Mammary epithelial cell (primary cell): ENCODE measurements at places on chromosomes 13 and 19.

- no peak for DNase-seq
Measured at GRCh38 chr13:46717275-46717674, 79.7 kb downstream of the ESD start.

GRCh38 chr13:51067706-51068105, 43.4 kb downstream of the C13orf42 start:
- no peak for DNase-seq

GRCh38 chr13:110463871-110464510, 97.5 kb downstream of the RAB20 start:
- no peak for DNase-seq

- DNase-seq = no peak
Measured at GRCh38 chr13:67946131-67946530, 716.0 kb upstream of the PCDH9 start.

DNA sequence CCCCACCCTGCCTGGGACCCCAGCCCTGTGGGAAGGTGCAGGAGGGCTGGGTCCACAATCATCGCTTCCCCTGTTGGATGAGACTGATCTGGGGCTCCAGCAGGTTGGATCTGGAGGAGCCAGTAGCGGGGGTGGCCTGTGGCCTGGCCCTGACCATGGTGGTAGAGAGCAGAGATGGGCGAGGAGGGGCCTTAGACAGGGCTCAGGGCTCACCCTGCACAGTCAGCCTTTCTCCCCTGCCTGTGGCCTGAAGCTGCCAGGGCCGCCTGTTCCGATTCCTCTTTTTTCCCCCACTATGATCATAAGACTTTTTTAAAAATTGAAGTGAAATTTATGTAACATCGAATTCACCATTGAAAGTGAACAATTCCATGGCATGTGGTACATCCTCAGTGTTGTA, 18.2 kb downstream of the SIN3B start:
- no peak for DNase-seq

GRCh38 chr13:36258831-36259230, 38.8 kb downstream of the CCDC169 start:
- DNase-seq = no peak

- peak; percentile 4 for DNase-seq
Measured at GRCh38 chr13:66501181-66501580, 729.0 kb downstream of the PCDH9 start.

DNA sequence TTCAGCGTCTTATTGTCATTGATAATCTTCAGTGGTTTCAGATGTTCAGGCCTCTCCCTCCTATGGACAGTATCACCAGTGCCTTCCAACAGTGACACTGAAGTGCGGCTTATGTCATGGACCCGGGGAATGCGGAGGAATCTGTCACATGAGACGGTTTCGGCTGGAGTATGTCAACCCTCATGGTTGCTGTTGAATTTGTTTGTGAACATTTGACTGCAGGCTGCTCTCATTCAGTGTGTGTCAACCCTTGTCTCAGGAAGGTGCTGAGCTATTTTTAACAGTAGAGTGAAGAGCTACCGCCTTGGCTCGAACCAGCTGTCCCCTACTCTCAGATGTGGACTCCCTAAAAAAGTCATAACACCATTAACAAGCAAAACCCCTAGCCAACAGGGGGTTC, 138.8 kb upstream of the RNF113B start:
- DNase-seq = no peak

GRCh38 chr19:35879770-35880317, 11.5 kb downstream of the APLP1 start:
- peak; percentile 86 for DNase-seq

- DNase-seq = no peak
Measured at GRCh38 chr19:17686023-17686521, 2.1 kb downstream of the UNC13A start.

- DNase-seq = peak; percentile 56
Measured at GRCh38 chr13:21458451-21458812, 671 bp downstream of the ZDHHC20 start.

- peak; percentile 50 for DNase-seq
Measured at GRCh38 chr13:50676602-50677001, 166.9 kb downstream of the DLEU7 start.

DNA sequence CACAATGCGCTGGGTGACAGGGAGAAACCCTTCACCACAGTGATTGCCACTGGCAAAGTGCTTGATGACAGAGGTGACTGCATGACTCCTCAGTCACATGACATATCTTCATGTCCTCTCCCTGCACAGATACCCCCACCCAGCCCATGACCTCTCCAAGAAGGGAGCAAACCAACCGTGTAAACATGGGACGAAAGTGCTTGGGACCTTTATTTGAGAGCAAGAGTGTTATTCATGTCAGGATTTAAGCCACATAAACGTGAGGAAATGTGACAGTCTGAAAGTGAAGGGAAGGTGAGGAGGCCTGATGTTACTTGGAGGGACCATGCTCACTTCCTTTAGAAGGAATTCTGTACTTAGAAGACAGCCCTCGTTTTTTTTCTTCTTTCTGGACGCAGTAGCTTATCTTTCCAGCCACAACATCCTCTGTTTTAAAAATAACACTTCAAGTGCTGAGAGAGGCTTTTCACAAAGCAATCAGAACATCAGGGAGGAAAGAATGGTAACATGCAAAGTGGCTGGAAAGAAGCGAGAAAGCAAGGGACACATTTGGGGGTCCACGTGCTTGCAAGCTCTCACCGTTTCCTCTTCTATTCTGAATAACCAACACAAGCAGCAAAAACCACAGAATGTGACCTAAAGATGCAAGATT, 35.6 kb downstream of the EPS15L1 start:
- DNase-seq = no peak

DNA sequence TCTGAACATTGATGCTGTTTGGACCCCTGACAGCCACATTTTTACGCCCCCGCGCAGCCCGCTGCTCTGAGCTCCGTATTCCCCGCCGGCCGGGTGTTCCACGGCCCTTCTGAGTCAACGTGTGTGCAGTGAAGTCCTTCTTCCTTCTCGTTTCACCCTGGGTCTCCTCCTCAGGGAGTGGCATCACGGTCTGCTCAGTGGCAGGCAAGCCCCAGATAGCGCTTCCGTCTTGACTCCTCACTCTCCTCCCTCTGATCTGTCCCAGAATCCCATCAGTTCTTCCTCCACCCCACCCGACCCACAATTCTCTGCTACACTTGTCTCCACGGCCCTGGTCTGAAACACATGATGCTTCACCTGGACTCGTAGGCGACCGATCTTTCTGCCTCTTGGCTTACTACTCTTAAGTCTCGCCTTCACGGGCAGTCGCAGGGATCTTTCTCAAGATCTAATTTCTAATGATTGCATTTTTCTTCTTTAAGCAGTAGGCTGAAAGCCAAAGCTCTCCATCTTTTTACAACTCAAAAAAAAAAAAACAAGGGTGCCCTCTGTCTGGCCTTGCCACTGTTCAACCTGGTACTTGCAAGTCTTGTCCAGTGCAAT, 33.9 kb downstream of the CCNE1 start:
- peak; percentile 44 for DNase-seq

- no peak for DNase-seq
Measured at GRCh38 chr13:38325426-38325825, 24.2 kb upstream of the UFM1 start.

GRCh38 chr13:80340651-80341100, 250 bp downstream of the SPRY2 start:
- no peak for DNase-seq

DNA sequence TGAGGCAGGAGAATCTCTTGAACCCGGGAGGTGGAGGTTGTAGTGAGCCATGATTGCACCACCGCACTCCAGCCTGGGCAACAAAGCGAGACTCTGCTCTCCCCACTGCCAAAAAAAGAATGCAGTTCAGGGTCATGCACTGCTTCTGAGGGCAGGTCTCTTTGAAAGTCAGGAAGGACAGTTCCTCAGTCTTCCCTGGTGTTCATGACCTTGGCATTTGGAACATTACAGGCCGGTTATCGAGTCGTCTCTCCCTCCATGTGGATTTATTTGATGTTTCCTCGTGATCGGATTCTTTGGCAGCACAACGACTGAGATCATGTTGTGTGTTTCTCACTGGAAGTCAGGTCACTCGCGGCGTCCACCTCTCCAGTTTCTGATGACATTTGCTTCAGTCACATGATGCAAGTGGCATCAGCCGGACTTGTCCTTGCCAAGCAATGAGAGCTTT, 17.2 kb downstream of the FGF21 start:
- DNase-seq = no peak

GRCh38 chr13:24625331-24625731, 54.9 kb upstream of the ATP12A start:
- DNase-seq = no peak

DNA sequence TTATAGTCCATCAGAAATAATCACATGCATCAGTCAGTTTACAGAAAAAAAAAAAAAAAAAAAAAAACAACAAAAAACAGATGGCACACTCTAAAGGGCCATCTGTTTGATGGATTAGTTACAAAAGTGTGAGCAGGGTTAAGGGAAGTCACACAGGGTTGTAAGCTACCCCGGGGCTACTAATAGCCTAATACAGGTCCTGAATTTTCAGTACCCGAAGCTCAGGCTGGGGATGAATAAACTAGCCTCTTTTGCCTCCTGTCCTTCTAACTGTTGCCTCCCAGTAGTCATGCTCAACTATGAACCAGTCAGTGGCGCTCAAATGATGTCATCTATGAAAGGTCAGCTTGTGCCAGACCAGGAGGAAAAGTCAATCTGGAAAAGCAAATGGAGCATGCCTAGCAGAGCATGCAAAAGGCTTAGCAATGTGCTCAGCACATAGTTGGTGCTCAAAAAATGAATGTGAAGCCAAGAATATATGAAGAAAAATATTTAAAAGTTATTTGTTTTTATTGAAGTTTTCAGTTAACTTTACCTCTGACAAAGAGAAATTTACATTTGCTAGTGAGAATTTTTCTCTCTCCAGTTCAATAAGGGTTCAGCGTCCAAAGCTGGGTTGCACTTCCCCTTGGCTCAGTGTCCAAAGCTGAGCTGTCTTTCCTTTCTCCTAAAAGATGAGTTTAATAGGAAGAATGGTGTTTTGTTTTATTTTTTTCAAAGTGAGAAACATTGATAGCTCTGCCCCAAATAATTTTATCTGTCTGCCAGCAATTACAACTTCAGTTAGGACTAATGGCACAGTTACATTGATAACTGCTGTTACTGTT, 30.8 kb upstream of the LRCH1 start:
- no peak for DNase-seq

GRCh38 chr19:39098365-39099269, 14.4 kb downstream of the ACP7 start:
- DNase-seq = no peak

- DNase-seq = peak; percentile 38
Measured at GRCh38 chr19:19445911-19446361, 40.5 kb downstream of the GATAD2A start.

DNA sequence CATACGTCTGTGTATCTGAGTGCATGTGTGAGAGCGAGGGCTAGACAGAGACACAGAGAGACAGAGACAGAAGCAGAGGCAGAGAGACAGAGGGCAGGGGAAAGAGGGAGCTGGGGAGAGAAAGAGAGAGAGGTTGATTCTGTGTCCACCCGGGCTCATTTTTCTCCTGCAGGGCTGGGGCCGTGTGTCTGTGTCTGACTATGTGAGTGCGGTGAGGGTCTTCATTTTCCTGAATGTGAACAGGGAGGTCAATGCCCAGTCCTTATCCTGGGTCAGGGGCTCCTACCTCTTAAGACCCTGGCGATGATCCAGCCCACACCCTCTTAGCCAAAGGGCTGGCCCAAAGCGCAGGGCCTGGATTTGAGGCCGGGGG, 17.7 kb downstream of the LRRC4B start:
- no peak for DNase-seq

DNA sequence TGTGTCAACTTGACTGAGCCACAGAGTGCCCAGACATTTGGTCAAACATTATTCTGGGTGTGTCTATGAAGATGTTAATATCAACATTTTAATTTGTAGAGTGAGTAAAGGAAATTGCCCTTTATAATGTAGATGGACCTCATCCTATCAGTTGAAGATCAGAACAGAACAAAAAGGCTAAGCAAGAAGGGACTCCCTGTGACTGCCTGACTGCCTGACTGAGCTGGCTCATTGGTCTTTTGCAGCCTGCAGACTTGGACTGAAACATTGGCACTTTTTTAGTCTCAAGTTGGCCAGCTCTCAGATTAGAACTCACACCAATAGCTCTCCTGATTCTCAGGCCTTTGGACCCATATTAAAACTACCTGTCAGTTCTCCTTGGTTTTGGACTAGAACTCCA, 600.4 kb upstream of the SLITRK6 start:
- DNase-seq = no peak

DNA sequence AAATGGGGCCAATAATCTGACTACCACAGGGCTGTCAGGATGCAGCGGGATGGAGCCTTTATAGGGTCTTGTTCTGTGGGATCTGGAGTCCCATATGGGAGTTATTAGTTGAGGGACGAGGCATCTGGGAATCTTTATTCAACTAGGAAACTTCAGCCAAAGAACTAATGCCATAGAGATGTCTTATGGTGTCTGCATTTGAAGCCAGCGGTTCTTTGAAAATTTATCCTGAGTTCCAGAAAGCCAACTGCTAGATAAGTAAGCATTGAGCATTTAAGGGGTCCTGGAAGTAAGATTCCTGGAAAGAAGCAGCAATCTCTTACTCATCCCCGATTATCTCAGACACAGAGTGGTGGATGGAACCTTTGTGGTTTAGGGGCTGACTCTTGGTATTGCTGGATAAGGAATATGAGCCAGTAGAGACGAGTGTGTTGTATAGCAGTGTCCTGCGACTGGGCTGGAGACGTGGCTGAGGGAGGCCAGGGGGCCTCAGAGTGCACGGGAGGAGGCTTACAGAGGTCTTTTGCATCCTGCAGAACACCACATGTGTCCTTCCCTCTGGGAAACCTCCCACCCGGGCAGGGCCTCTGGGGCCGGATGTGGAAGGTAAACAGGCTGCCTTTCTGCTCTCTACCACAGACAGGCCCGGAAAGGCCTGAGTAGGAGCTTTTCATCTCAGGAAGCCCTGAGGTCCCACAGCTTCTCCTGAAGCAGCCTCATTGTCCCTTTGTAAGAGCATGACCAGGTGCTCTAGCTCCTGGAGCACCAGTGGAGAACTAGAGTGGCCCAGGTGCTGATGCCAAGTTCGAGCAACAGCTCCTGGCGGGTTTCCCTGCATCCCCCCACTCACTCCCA, 28.8 kb downstream of the ACTN4 start:
- DNase-seq = peak; percentile 66

DNA sequence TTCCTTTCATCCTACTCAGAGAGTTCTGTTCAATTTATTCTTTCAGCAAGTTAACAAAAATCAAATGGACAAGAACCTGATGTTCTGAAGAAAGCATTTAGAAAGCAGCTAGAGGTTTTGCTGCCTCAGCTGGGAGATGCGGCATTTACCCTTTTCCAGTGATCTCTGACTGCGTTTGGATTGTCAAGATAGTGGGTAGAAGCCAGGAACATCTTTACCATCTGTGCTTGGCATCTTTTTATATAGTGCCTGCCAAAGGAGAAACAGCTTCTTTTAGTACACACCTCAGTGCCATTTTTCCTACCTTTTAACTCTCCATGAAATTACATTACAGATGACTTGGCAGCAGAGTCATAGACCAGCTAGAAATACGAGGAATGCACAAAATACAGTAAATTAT, 680.8 kb downstream of the SLITRK1 start:
- no peak for DNase-seq

GRCh38 chr13:23086968-23087623, 93.7 kb upstream of the SGCG start:
- no peak for DNase-seq

GRCh38 chr13:70388935-70389334, 280.7 kb upstream of the KLHL1 start:
- no peak for DNase-seq
